ENCODE measurements at places on chromosomes 4 and X. TPM values are rescaled to one million over a fixed set of nuclear protein-coding genes. Genes with fewer than 3 reads are reported as not detected.

The TNMD gene
- total RNA-seq = not detected

The LDB2 gene
- total RNA-seq = not detected

The GPR173 gene
- not detected for total RNA-seq

DNA sequence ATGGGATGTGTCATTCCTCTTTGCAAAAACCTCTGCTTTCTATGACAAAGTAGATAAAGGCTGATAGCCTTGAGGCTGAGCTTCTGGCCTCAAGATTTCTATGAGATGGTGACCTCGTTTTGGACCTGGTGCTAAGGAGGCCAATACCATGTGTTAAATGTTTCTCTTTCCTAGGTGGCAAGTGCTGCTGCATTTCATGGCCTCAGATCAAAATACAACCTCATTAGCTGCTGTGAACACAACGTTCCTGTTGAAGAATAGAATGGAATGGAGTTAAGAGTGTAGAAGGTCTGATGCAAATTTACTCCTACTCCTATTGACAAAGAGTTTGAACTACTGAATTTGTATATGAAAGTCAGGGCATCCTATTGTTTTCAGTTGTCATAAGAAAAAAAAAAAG is 112.0 kb downstream of the C4orf51 start:
- no peaks in the 10 kb centered on the region for H3K36me3 ChIP-seq
- H3K27ac ChIP-seq = no peak overlapping the region
- H3K4me3 ChIP-seq = no peak overlapping the region
- no peaks in the 10 kb centered on the region for H3K4me1 ChIP-seq

- peak overlapping the region; percentile 86 for H3K27ac ChIP-seq
- H3K4me1 ChIP-seq = peaks cover 28% of the 10 kb centered on the region
- H3K27me3 ChIP-seq = no peaks in the 10 kb centered on the region
Measured at GRCh38 chr4:55854129-55854528, 681 bp downstream of the EXOC1 start.

GRCh38 chr4:141180991-141181761 is 39.5 kb upstream of the ZNF330 start:
- H3K36me3 ChIP-seq = no peaks in the 10 kb centered on the region
- no peak for DNase-seq

Data from CD4-positive, alpha-beta T cell (primary cell).